PC-9 (cell line): ENCODE measurements at places on chromosomes 3 and 15. TPM values are rescaled to one million over a fixed set of nuclear protein-coding genes. Genes with fewer than 3 reads are reported as not detected.

- no peak for DNase-seq
- no peaks in the 10 kb centered on the region for H3K4me1 ChIP-seq
- H3K4me3 ChIP-seq, result no peak overlapping the region
- H3K36me3 ChIP-seq, result no peaks in the 10 kb centered on the region
- no peaks in the 10 kb centered on the region for H3K27me3 ChIP-seq
Observed at GRCh38 chr3:97417-98258, 98.9 kb upstream of the CHL1 start.

DNA sequence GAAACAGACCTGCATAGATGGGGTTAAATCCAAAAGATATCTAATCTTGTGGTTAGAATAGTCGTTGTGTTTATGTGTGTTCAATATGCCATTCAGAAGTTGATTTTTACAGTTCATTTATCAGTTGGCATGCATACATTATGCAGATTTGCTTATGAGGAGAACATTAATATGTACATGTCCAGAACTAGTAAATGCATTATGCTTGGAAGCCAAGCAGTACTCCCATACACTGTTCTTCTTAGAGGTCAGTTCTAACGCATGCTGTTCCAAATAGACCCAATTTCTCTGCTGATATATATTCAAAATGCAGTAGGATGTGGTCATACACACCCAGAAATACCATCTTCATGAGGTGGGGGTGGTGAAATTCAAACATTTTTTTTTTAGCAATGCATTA is 956 bp downstream of the FGF12 start:
- H3K4me3 ChIP-seq, result no peak overlapping the region
- no peak overlapping the region for H3K27ac ChIP-seq
- no peaks in the 10 kb centered on the region for H3K27me3 ChIP-seq
- H3K36me3 ChIP-seq, result no peaks in the 10 kb centered on the region
- DNase-seq, result no peak

The DNAH12 gene
- 0.10 and 0.22 TPM in 2 replicates for total RNA-seq

- DNase-seq, result no peak
- no peak overlapping the region for H3K4me3 ChIP-seq
- no peaks in the 10 kb centered on the region for H3K27me3 ChIP-seq
Observed at GRCh38 chr3:71048948-71049347, 534.6 kb downstream of the FOXP1 start.

DNA sequence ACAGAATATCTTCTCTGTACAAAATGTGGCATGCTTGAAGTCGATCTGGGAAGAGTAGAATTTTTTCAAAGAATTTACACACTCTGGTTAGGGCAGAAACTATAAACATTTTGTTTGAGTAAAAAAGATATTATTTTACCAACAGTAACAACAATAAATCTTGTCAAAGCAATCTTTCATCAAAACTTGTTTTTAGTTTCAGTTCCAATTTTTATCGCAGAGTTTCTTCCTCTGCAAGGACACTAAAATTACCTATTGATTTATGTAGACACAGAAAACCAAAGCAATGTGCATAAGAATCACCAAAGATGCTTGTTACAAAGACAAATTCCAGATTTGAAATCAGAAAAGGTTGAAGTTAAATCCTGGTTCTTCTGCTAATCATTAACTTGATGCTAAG is 61.9 kb downstream of the CGGBP1 start:
- no peak overlapping the region for H3K27ac ChIP-seq
- H3K4me3 ChIP-seq, result no peak overlapping the region
- no peak for DNase-seq
- no peaks in the 10 kb centered on the region for H3K4me1 ChIP-seq

- H3K27ac ChIP-seq, result no peak overlapping the region
- H3K4me3 ChIP-seq, result no peak overlapping the region
- H3K36me3 ChIP-seq, result no peaks in the 10 kb centered on the region
- no peaks in the 10 kb centered on the region for H3K4me1 ChIP-seq
- DNase-seq, result no peak
Observed at GRCh38 chr3:42693530-42693930, 8.2 kb downstream of the KLHL40 start.

DNA sequence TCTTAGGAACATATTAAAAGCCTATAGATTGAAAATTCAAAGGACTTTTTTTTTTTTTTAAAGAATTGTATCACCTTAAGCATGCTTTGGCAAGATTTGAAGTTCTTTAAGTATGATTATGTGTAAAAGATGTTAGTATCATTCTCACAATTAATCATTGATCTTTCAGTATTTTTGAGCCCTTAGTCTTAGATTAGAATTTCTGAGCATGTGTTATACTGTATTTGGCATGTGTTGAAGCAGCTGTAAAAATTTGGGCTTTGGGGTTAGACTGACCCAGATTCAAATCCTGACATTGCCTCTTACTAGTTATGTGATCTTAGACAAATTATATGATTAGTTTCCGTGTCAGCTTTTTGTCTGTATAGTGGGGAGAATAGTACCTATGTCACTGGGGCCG is 6.3 kb downstream of the OXSR1 start:
- H3K27ac ChIP-seq, result no peak overlapping the region
- no peaks in the 10 kb centered on the region for H3K36me3 ChIP-seq
- H3K4me3 ChIP-seq, result no peak overlapping the region
- H3K27me3 ChIP-seq, result no peaks in the 10 kb centered on the region
- DNase-seq, result no peak

DNA sequence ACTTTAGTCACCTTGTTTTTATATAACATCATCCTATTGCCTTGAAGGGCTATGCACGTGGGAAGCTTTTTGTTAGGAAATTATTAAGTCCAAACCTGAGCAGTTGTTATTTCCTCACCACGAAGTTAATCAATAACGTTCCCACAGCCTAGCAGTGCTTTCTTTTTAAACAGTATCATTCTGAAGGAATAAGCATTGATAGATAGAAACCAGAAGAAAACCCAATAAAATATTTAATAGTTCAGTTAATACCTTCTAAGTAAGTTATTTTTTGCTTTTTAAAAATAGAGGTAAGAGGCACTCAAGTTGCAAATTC is 149.3 kb downstream of the KCNMB2 start:
- H3K4me1 ChIP-seq, result no peaks in the 10 kb centered on the region
- no peak overlapping the region for H3K4me3 ChIP-seq
- no peaks in the 10 kb centered on the region for H3K36me3 ChIP-seq
- H3K27ac ChIP-seq, result no peak overlapping the region

The GRM7 gene
- not detected in 2 replicates for total RNA-seq

The LRRC2 gene
- 0.08 and 0.22 TPM in 2 replicates for total RNA-seq

The FEZF2 gene
- total RNA-seq, result not detected in 2 replicates

The XIRP1 gene
- total RNA-seq, result not detected in 2 replicates

The AEN gene
- 6.7 and 7.8 TPM in 2 replicates for total RNA-seq
